Inflammatory macrophage treated with lipopolysaccharide for 4 hours (primary cell): ENCODE measurements at places on chromosomes 16 and 17.

DNA sequence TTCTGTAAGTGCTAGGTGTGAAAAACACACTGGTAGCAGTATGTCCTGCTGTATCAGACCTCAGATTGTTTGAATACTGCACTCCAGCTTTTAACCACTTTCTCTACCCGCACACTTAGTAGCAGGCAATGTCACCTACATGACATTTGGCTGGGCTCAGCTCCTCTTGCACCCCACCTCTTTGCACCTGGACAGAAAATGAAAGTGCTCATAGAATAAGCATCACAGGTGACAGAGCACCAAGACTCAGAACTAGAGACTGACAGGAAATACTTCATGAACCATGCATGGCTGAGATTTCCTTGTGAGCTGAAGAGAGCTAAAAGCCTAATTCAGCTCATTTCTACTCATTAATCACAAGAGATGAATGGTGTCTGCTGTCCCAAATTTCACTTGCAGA lies 1014.2 kb upstream of the CDH8 start:
- no peak for DNase-seq

- peak; percentile 75 for DNase-seq
Measured at GRCh38 chr17:82931699-82932517, 92.1 kb upstream of the ZNF750 start.

- peak; percentile 54 for DNase-seq
Measured at GRCh38 chr16:3856367-3857141, 24.0 kb downstream of the CREBBP start.

DNA sequence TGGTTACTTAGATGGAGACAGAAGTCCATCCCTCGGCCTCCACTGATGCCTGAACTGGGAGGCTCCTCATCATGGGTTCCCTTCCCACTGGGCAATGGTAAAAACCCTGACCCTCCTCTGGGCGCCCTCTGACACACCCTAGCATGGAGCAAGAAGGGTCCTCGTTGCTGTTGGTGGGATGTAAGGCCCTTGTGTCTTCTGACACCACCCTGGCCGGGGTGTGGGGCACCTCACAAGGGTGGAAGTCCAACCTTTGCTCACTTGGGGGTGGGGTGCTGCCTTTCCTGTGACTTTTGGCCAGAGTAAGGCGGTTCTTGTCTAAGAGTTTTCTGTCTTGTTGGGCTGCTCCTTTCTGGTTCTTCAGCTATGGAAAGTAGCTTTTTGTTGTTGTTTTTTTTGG lies 28.7 kb downstream of the MPRIP start:
- DNase-seq = no peak

- no peak for DNase-seq
Measured at GRCh38 chr17:72778169-72779151, 314.0 kb downstream of the SLC39A11 start.

DNA sequence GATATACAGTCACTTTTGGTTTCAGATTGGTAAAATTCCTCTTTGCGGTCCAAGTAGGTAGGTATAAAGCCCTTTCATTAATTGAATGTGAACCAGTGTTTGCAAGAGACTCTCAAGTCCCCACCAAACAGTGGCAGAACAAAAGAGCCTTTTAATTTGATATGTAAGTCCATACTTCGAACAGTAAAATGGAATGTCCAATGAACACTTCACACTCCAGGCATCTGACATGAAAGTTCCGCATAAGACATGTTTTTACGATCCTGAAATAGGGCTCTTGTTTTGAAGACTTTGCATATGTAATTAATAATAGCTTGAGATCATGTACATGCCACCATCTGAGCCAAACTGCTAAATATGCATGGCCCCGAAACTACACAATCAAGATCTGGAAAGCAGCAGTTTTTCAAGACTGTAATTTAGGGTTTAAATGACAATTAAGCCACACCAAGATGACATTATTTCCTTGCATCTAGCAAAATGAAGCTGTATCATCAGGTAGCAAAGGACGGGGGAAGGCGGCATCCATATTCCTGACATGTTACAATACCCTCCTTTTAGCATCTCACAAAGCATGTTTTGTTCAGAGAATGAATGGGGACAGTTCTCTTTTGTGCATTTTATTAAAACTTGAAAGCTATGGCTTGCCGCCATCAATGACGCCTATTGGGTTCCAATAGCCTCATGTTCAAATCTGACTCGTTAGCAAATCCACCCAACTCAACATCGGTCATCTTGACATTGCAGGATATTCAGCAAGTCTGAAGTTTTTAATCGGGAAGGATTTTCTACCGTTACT lies 39.4 kb downstream of the LITAF start:
- DNase-seq = no peak

DNA sequence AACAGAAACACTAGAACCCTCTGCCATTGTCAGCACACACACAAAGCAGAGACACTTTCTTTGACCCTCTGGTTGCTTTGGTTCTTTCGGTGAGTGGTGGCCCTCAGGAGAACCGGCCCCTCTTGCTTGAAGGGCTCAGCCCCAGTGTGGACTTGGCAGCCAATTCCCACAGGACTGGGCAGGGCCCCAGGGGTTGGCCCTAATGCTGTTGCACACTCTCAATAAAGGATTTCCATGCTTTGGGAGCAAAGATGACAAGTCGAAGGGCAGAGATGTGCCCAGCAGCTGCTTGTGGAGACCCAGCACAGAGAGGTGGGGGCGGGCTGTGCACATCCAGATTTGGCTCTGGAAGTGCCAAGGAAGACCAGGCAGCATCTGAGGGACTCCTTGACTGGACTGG lies 149.0 kb downstream of the NTN1 start:
- DNase-seq = no peak

DNA sequence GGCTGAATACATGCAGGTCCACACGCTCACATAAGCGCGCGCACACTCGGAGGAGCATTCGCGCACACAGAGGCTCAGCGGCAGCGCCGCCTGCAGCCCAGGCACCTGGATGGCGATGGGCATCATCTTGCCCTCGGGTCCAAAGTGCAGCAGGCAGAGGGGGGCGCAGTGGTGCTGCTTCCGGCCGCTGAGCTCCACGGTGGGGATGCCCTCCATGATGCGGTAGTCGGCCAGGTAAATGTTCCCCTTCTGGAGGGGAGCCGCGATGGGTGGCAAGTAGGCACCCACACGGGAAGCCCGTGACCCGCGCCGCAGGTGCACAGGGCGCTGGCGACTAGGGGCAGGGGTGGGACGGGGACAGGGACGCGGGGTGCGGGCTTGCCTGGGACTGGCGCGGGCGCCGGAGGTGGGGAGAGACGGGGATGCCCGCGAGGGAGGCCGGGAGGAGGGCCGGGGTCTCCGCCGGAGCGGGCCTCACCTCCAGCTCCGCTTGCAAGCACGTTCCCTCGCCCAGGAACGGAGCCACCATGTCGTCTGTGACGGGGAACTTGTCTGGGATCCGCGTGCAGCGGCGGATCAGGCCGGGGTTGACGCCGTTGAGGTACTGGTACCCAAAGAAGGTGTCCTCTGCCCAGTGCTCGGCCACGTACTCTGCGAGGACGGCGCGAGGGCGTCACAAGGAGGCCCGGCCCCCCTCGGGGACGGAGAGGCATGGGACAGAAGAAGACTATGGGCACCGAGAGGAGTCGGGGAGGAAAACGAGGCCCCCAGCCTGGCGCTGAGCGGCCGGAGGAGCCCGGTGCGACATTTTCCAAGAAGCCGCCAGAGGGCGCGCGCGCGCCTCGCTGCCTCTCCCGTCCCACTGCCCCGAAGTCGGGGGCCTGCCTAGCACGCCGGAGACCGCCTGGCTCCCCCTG lies 8.0 kb downstream of the ALOX12B start:
- peak; percentile 53 for DNase-seq

DNA sequence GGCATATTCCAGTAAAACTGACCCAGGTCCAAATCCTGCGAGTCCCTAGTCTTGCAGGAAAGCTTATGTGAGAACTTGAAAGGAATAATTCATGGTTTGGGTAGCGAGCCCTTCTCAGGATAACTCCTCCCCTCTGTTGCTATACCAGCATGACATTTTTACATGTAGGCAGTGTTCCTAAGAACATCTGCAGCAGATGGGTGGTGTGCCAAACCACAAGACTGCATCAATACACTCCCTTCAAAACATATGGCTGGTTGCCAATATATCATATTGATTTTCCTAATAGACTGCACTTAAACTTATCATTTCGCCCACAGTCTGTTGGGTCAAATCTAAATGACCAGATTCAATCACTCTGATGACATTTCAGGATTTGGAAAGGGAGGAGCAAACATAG lies 19.9 kb downstream of the PSME3IP1 start:
- DNase-seq = no peak
